ENCODE measurements at places on chromosomes 1 and 21.
A peak's percentile ranks its signal among the peaks of the same experiment; 100 is the strongest.

DNA sequence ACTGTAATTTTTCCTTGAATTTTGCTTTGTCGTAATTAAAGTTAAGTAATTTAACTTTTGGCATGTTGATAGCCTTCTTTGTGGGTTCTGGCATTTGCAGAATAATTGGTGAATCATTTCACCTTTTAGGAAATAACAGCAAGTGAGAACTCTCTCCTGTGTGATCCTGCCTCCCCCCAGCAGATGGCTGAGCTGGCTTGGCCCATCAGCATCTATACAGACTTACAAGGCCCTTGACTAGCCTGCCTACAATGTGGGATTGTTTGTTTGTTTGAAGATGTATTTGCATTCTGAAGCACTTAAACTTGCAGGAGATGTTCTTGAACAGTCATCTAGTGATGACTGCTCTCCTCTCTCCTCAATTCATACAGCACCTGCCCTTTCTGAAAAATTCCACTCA is 55.9 kb downstream of the MACO1 start:
- DNase-seq = no peak

GRCh38 chr1:109975718-109976117 is 8.8 kb upstream of the AHCYL1 start:
- DNase-seq = no peak

GRCh38 chr1:185532856-185533255 is 201.3 kb upstream of the HMCN1 start:
- no peak for DNase-seq

DNA sequence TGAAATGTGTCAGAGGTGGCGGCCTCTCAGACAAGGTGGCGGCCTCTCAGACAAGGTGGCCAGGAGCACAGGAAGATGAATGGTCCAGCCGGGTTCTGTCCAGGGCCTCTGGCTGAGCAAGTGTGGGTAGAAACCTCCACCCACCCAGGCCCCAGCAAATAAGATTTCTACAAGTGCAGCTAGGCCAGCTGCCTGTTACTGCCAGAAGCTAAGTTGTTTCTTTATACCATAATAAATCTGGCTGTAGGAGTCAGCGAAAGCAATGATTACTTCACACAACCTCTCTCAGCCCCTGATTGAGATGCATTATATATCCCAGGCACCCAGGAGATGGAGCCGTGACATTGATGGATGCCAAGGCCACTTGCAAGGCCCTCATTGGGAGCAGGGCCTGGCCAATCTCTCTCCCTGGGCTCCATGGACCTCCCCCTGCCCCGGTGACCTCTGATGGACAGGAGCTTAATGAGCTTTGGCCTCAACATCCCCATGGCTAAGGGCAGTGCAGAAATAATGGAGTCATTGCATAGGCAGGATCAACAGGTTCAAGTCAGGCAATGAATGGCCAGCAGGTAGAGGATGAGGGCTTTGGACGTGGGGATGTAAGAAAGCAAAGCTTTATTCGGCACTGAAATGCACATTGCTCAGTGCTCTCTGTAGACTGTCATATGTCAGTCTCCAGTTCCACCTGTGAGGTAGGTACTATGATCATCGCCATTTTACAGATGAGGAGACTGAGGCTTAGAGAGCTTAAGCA is 92.9 kb downstream of the PTPRU start:
- DNase-seq = no peak

- DNase-seq = no peak
Observed at GRCh38 chr21:38800924-38801744, 4.6 kb upstream of the ETS2 start.

- DNase-seq = peak; percentile 24
Observed at GRCh38 chr1:154765970-154766369, 104.1 kb downstream of the KCNN3 start.

- no peak for DNase-seq
Observed at GRCh38 chr1:208106218-208106617, 138.0 kb downstream of the PLXNA2 start.

DNA sequence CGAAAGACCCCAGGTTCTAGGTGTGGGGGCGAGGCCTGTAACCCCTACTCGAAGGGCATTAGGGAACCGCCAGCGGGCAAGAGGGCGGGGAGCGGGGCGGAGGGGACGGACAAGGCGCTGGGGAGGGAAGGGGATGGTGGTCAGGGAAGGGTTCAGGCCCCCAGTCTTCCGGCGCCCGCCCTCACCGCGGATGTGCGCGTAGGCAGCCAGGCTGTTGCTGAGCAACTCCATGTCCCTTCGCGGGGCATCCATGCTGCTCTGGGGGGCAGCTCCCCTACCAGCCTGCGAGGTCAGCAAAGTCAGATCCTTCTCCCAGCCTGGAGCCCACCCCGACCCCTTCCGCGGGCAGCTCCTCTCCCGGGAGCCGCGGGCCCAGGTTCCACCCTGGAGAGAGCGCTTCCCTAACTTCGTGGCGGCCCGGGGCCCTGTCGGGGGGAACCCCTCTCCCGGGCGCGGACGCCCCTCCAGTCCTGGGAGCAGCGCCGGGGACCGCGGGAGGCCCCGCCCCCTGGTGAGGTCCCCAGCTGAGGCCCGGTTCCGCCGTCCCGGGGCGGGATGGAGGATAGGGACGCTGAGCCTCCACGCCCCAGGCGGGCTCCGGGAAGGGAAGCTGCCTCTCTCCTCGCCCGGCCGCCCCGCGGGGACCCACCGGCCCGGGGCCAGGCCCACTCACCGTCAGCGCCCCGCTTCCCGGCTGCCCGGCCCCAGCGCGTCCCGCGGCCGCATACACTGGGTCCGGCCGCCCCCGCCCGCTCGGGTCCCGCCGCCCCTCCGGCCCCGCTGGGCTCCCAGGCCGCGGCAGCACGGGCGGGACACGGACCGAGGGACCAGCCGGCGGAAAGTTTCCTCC is 434 bp downstream of the EVA1B start:
- peak; percentile 41 for DNase-seq

DNA sequence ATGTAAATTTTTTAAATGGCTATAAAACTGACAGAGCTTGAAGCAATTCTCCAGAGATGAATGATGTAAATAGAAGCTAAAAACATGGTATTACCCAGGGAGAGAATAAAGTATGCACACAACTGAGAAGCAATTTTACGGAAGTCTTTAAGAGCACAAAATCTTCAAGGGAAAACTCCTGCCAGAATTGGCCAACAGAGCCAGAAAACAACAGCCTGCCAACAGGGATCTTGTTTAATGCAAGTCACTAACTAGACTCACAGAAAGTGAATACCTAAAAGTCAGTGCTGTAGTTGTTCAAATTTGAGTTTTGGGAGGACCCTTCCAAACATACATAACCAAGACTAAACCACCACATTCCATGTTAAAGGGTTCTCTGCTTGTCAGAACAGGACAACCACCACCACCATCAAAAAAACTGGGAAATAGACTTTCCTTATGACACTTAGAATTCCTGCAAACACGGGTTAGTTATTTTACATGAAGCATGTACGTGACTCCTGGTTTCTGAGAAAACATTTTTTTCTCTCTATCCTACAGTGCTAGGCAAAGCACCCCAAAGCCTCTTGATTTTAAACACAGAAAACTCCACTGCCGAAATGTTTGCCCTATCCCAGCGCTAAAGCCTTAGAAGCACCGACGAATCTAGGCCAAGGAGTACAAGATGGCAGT is 1.6 kb downstream of the EPS15 start:
- no peak for DNase-seq
